Brain (organoid and tissue), 16 donors: ENCODE measurements at places on chromosomes 7 and 10. TPM values are rescaled to one million over a fixed set of nuclear protein-coding genes. Genes with fewer than 3 reads are reported as not detected.

Gene ZNF680
- 5.1 TPM for polyA plus RNA-seq

Gene FOXI2
- polyA plus RNA-seq: not detected

Gene CREB3L2
- 7.1 TPM for polyA plus RNA-seq

Gene SLC26A4
- polyA plus RNA-seq: not detected

Gene FASTK
- 47.4 TPM for polyA plus RNA-seq

Gene ENTPD1
- polyA plus RNA-seq: 7.0 TPM

Gene PCDH15
- 0.87 TPM for polyA plus RNA-seq

Gene PPP1R17
- polyA plus RNA-seq: 0.46 TPM

Gene SFRP5
- polyA plus RNA-seq: 1.9 TPM

Gene ARMC3
- polyA plus RNA-seq: 1.6 TPM

Gene EFCAB10
- polyA plus RNA-seq: 0.51 TPM

Gene TET1
- 1.8 TPM for polyA plus RNA-seq

Gene SPDYE6
- not detected for polyA plus RNA-seq

Gene ASL
- polyA plus RNA-seq: 21.7 TPM

Gene ANK3
- polyA plus RNA-seq: 22.3 TPM

Gene NDUFB2
- polyA plus RNA-seq: 340 TPM

Gene ATOH7
- polyA plus RNA-seq: 1.4 TPM

Gene WEE2
- not detected for polyA plus RNA-seq

Gene NPM3
- 25.6 TPM for polyA plus RNA-seq

Gene IMPDH1
- 25.1 TPM for polyA plus RNA-seq

Gene ADIRF
- 84.5 TPM for polyA plus RNA-seq

Gene LIPJ
- polyA plus RNA-seq: not detected

Gene NPFFR1
- 0.56 TPM for polyA plus RNA-seq

Gene UROS
- 45.3 TPM for polyA plus RNA-seq
